ENCODE measurements at places on chromosomes 2 and 18.

DNA sequence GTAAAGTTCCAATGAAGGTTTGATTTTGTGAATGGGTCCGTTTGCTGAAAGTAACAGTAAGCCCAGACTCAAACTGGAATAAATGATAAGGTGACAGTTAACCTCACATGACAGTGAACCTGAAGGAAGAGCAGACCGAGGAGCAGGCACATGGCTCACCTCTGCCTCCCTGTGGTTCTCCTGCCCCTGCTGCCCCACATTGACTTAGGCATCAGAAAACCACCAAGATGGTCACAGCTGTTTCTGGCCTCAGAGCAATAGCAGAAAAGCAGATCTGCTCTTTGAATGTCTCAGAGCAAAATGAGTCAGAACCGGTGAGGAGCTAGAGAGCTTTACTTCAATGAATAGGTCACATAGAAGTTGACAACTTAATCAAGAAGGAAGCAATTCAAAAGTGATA lies 487.6 kb downstream of the METTL4 start:
- no peak for DNase-seq

GRCh38 chr2:7034303-7034702 lies 117.1 kb downstream of the RNF144A start:
- DNase-seq, result no peak

- DNase-seq, result peak; percentile 85
These were observed 109.6 kb downstream of the SH3RF3 start for GRCh38 chr2:109238580-109238979.

GRCh38 chr18:32383050-32383819 lies 87.4 kb downstream of the GAREM1 start:
- DNase-seq, result peak; percentile 91

DNA sequence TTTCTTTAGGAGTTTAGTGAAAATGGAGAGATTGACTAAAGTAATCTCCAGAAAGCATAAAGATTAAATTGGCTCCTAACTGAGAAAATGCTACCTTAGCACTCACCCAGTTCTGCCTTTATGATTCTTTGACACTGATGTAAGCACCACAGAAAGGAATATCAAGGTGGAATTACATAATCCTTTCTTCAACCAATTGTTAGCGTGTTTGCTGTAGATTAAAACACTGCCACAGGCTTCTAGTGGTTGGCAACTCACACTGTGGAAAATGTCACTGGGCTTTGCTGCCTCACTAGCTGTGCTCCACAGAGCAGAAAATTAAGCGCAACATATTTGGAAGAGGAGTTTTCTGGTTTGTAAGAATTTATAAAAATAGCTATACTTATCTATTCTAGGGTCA lies 104.1 kb downstream of the DLGAP1 start:
- DNase-seq, result no peak

DNA sequence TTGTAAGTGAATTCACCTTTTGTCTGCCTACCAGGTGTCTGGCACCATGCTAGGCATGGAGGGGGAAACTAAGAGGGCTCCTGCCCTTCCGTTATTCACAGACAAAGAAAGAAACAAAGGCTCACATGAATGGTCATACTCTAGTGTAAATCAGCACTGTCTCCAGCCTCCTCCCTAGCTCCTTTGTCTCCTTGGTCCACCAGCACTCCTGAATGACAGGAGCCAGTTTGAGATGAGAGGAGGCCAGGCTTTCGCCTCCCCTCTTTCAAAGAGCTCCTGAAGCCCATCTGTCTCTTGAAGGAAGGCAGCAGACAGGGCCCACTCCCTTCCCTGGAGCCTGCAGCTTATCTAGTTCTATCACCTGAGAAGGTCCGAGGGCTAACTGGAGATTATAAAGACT lies 18.7 kb downstream of the SATB2 start:
- DNase-seq, result no peak

GRCh38 chr18:61400016-61400635 lies 66.9 kb downstream of the CDH20 start:
- no peak for DNase-seq

DNA sequence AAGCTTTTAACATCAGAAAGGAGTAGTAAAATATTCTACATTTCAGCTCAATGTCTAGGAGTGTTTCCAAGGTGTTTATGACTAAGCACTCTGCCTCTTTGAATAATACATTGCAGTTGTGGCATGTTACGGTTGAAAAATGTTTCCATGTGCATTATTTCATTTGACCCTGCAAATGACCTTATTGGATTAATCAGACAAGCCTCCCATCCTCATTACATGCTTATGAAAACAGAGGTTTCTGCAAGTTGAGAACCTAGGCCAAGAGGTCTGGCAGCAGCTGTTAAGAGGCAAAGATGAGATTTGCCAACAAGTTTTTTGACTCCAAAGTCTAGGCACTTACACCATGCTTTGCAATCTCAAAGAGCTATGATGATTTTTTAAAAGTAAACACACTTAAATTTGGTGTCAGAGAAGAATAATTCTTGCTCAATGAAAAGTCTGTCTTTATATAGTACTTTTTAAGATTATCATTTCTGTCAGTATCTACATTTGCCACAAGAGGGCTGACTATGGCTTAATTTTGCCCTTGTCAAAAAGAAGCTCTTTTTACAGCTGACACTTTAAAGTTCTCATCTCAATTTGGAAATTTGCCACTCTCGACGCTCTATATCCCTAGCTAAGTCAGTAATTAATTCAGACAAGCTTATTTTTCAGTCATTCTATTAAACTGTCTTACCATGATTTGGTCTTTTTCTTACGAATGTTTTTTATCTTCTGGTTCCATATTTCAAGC lies 260.6 kb downstream of the PAX3 start:
- no peak for DNase-seq
